ENCODE measurements at places on chromosomes 13 and 19.

- no peak for DNase-seq
Observed at GRCh38 chr13:95113601-95114000, 187.7 kb downstream of the ABCC4 start.

DNA sequence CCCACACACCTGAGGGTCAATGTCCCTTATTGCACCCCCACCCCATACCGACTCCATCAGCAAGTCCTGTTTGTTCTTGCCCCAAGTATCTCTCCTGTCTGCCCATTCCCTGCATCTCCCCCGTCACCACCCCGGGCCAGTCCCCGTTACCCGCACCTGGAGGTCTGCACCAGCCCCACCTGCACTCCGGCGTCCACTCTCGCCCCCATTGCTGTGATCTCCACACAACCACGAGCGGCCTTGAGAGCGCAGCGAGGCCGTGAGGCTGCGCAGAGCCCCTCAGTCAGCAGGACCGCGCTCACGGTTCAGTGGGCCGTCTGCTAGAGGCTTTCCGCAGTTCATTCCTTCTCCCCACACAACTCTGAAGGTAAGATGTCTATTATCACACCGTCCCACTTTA is 152.8 kb downstream of the KATNAL1 start:
- no peak for DNase-seq

- DNase-seq, result no peak
Observed at GRCh38 chr13:73496711-73497110, 437.9 kb downstream of the KLF5 start.

GRCh38 chr13:111854403-111854802 is 212.5 kb upstream of the SOX1 start:
- no peak for DNase-seq
